ENCODE measurements at places on chromosomes 3 and 15. TPM values are rescaled to one million over a fixed set of nuclear protein-coding genes. Genes with fewer than 3 reads are reported as not detected.

DNA sequence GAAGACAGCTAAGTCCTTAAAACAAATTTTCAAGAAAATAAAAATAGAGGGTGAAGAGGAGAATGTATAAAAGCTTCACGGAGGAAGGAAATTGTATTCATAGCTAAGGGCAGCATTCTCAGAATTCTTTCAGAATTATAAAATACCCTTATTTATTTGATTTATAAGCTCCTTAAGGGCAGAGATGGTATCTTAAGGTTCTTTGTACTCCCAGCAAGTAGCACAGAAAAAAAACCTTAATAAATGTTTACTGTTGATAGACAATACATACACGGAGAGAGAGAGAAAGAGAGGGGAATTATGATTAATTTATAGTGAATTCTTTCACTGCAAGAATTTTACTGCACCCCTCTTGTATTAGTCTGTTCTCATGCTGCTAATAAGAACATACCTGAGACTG lies 375.6 kb upstream of the CCDC54 start:
- H3K4me1 ChIP-seq: no peaks in the 10 kb centered on the region
- no peak for DNase-seq
- no peaks in the 10 kb centered on the region for H3K36me3 ChIP-seq
- no peak overlapping the region for H3K27ac ChIP-seq
- H3K27me3 ChIP-seq: no peaks in the 10 kb centered on the region

GRCh38 chr15:39645138-39645975 lies 64.5 kb downstream of the THBS1 start:
- no peaks in the 10 kb centered on the region for H3K27me3 ChIP-seq
- no peaks in the 10 kb centered on the region for H3K36me3 ChIP-seq
- H3K4me3 ChIP-seq: no peak overlapping the region
- no peak for DNase-seq
- H3K4me1 ChIP-seq: peaks cover 25% of the 10 kb centered on the region
- H3K27ac ChIP-seq: no peak overlapping the region

DNA sequence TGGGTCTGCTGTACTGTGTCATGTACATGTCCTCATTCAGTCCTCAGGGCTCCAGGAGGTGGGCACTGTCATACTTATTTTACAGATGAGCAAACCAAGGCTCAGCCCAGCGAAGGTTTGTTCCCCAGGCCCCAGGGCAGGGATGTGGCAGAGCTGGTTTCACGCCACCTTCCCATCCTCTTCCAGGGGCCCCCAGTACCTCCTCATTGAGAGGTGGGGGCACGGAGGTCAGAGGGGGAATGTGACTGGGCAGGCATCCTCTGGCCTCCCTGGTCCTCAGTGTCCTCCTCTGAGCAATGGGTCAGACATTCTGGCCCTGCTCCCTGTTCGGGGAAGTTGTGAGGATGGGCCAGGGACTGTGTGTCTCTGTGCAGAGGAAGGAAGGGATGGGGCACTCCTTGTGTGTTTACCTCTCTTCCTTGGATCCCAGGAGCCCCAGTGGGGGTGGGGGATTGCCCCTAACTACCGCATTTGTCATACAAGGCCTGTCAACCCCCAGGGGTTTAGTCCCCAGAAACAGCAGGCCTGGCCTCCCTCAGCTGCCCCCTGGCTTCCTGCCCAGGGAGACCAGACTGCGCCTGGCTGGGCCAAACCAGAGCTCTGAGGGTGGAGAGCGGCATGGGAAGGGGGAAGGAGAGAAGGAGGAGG lies 65.9 kb upstream of the LCTL start:
- H3K27me3 ChIP-seq: no peaks in the 10 kb centered on the region
- H3K27ac ChIP-seq: no peak overlapping the region
- no peaks in the 10 kb centered on the region for H3K36me3 ChIP-seq
- no peak overlapping the region for H3K4me3 ChIP-seq

GRCh38 chr3:98602078-98602678 lies 8.8 kb upstream of the CPOX start:
- DNase-seq: peak; percentile 61
- no peak overlapping the region for H3K4me3 ChIP-seq
- no peaks in the 10 kb centered on the region for H3K4me1 ChIP-seq
- H3K27ac ChIP-seq: no peak overlapping the region

DNA sequence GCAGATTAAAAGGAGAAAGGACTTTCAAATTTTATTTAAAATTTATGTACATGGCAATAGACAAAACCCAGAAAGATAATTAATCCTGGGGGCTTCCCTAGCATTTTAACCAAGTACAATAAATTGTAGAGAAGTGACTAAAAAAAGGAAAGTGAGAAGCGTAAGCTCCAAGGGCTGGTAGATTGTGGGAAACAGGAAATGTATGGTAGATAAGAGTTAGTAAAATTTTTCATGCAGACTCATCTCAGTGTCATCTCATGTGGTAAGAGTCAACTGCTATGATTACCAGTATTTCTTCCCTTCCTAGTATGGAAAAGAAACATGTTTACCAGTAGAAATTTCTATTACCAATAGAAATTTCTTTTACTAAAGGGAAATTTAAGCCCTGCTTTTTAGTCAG lies 464.3 kb upstream of the AGTR1 start:
- DNase-seq: no peak
- H3K4me1 ChIP-seq: no peaks in the 10 kb centered on the region
- H3K36me3 ChIP-seq: no peaks in the 10 kb centered on the region
- H3K27ac ChIP-seq: no peak overlapping the region
- H3K4me3 ChIP-seq: no peak overlapping the region

DNA sequence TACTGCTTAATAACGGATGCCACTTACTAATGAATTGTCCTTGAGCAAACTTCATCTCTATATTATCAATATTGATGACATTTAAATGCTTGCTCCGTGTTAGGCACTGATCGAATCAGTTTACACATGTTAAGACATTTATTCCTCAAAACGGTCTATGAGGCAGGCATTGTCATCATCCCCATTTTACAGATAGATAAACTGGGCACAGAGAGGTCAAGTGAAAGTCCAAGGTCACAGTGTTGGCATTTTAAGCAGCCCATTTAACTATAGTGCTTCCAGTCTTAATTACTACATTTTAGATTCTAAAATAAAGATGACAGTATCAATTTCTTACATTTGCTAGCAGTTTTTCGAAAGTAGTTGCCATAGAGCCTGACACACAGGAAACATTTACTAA lies 966 bp upstream of the ABI3BP start:
- H3K36me3 ChIP-seq: no peaks in the 10 kb centered on the region
- H3K27me3 ChIP-seq: no peaks in the 10 kb centered on the region
- H3K4me1 ChIP-seq: no peaks in the 10 kb centered on the region
- DNase-seq: no peak

GRCh38 chr3:27990837-27991236 lies 250.6 kb upstream of the CMC1 start:
- no peaks in the 10 kb centered on the region for H3K27me3 ChIP-seq
- H3K4me1 ChIP-seq: no peaks in the 10 kb centered on the region

The CADPS gene
- total RNA-seq: not detected

The BTLA gene
- not detected for total RNA-seq

The KIF15 gene
- 25.8 TPM for total RNA-seq

Data from PC-9 (cell line).